ENCODE measurements at places on chromosomes 4 and X.

DNA sequence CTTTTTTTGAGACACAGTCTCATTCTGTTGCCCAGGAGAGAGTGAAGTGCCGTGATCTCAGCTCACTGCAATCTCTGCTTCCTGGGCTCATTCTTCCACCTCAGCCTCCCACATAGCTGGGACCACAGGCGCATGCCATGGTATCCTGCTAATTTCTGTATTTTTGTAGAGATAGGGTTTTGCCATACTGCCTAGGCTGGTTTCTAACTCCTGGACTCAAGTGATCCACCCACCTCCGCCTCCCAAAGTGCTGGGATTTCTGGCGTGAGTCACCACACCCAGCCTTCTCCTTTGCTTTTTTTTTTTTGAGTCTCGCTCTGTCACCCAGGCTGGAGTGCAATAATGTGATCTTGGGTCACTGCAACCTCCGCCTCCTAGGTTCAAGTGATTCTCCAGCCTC, 94.1 kb downstream of the PDS5A start:
- DNase-seq, result no peak

DNA sequence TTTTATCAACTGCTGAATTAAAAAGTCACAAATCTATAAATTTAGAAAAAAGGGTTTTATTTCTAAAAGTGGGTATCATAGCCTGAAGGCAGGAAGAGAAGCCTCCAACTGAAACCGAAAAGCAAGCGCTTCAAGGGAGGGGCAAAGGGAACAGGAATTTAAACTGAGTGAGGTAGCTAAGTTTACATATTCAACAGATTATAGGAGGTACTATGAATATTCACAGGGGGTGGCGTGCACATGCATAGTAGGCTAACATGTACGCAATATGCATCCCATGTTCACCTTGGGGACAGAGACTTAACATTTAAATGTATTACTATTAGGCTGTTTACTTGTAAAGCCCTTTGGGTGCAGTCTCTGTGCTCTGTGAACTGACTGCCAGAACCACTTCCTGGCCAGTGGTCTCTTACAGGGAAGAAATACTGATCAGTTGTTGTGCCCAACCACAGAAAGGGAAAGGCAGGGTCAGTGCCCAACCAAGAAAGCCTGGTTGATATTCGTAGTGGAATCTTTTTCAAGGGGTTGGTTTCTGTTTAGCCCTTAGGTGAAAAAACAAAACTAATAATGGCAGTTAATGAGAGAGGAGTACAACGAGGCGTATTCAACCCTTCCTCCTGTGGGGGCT, 168.7 kb upstream of the GALNTL6 start:
- DNase-seq, result no peak

- DNase-seq, result no peak
These were observed 574.6 kb downstream of the RAPGEF2 start for GRCh38 chr4:159677521-159677920.

DNA sequence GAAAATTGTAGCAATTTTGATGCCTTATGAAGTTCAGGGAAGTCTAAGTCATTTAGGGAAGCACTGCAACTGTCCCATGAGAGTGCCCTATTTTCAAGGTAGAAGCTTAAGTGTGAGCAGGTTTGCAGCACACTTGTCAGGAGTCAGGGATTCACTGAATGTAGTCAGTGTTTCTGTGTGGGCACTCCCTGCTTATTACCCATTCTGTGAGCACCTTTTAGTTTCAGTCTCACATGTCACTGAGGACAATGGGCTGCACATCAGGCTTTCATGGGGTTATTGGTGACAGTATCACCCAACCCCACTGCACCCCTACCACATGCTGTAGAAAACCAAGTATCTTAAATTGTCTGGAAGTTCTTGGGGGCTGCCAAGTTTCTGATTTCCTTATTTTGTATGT, 2.9 kb upstream of the CCNG2 start:
- DNase-seq, result no peak

DNA sequence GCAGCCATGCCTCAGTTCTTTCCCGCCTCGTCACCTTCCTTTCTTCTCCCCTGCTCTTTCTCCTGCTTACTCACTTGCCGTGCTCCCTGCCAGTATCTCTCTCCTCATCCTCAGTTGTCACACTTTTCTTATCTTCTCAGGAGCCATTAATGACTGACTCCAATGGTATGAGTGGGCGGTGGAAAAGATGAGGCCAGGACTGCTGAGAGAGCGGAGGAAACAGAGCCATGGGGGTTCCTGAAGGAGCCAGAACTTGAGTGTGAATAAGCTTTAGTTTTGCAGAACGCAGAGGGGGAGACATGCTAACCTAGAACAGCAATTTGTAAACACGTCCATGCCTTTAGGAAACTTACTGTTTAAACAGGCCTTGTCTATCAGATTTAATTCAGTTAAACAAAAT, 126.5 kb downstream of the CHIC2 start:
- DNase-seq, result peak; percentile 36

- no peak for DNase-seq
These were observed 3.7 kb downstream of the SMS start for GRCh38 chrX:21944136-21944615.

- no peak for DNase-seq
These were observed 43.3 kb upstream of the MAGEA8 start for GRCh38 chrX:149837639-149838038.

- DNase-seq, result no peak
These were observed 16.8 kb upstream of the ZCCHC13 start for GRCh38 chrX:74286950-74287740.

- DNase-seq, result no peak
These were observed 50.1 kb upstream of the ACSL4 start for GRCh38 chrX:109782994-109783700.

- no peak for DNase-seq
These were observed 73.7 kb downstream of the GABRA2 start for GRCh38 chr4:46316215-46316614.

GRCh38 chr4:166458756-166459155, 585.7 kb downstream of the TLL1 start:
- no peak for DNase-seq

GRCh38 chr4:38008571-38009021, 48.4 kb downstream of the PTTG2 start:
- no peak for DNase-seq

DNA sequence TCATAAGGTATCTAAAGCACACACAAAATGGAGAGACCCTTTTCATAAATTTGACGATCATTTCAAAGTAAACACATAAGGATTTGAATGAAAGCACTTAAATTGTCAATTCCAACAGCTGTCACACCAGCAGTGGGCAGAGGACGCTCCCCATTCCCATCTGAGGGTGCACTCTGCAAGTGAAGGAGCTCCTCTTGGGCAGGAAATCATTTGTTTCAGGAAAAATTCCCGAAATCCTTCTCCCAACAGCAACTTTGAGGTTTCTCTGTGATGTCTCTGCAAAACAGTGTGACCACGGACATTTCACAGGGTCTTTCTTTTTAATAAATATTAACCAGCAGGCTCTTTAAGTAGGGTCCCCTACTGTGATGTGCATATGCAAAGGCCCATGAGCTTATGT, 111.0 kb downstream of the EPHA5 start:
- no peak for DNase-seq

DNA sequence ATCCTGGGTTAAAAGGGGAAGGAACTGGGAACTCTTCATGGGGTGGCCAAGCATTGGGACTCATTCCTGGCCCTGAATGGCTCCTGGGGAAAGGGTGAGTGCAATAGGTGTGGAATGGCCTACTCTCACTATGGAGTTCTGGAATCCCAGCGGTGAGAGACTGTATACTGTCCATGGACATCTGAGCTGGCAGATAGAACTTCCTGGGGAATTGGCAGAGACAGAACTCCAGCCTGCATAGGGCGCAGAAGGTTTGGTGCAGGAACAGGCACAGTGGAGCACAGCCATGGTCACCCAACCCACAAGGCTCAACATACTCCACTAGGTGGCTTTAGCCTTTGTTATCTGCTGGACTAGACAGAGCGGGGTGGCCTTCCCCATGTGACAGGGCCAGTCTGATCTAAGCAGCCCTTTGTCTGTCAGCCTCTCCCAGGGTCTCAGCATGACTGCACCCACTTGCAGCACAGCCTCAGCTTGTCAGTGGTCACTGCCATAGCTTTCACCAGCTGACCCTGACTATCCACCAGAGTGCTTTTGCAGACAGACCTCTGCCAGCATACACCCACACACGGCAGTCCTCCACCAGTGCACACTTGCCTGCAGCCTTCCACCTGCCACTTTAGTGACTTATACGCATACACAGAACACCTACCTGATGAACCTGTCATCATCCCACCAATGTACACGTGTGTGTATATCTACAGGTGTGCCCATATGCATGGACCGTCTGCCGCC, 48.4 kb downstream of the TECRL start:
- no peak for DNase-seq

GRCh38 chrX:23993012-23993633, 33.9 kb downstream of the KLHL15 start:
- no peak for DNase-seq

DNA sequence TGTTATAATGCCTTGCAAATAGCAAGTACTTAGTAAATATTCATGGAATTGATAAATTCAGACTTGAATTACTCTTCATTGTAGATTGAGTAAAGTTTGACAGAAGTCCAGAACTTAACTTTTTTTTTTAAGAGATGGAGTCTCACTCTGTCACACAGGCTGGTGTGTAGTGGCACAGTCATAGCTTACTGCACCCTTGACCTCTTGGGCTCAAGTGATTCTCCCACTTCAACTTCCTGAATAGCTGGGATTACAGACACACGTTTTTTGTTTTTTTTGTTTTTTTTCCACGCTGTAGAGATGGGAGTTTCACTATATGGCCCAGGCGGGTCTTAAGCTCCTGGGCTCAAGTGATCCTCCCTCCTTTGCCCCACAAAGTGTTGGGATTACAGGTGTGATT, 32.1 kb downstream of the UBE2K start:
- no peak for DNase-seq

GRCh38 chr4:154254999-154255398, 236.6 kb downstream of the DCHS2 start:
- no peak for DNase-seq

- no peak for DNase-seq
These were observed 916.7 kb downstream of the TECRL start for GRCh38 chr4:63492515-63492914.

- no peak for DNase-seq
These were observed 359.2 kb downstream of the CCSER1 start for GRCh38 chr4:90486346-90486745.

DNA sequence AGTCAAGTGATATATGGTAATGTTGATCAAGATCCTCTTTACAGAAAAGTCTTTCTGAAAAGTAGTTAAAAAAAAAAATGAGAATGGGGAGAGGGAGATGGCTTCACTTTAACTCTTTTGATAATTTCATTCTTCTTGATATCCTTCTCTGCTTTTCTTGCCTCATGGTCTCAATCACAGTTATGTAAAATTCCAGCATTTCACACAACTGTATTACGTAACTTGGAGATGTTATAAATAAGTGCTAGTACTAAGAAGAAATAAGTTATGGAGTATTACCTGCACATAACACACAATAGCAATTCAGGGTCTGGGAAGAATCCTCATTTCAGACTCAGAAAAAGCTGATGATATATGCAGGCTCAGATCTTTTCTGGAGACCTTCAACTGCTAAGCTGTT, 22.0 kb downstream of the RUFY3 start:
- DNase-seq, result no peak

DNA sequence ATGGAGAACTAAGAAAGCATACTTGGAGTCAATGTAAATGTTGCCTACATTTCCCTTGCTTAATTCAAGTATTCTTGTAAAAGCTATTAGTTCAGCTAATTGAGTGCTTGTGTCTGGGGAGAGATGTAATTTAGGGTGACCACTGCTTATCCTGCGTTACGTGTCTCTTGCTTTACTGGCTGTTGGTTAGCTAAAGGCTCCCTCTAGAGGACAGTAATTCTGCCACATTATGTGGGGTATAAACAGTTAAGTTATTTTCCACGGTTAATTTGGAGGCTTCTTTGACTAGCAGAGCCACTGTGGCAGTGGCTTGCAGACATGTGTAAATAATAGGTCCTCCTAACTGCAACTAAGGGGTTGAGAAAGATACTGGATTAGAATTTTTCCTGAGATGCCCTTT, 25.3 kb upstream of the NAF1 start:
- DNase-seq, result no peak

DNA sequence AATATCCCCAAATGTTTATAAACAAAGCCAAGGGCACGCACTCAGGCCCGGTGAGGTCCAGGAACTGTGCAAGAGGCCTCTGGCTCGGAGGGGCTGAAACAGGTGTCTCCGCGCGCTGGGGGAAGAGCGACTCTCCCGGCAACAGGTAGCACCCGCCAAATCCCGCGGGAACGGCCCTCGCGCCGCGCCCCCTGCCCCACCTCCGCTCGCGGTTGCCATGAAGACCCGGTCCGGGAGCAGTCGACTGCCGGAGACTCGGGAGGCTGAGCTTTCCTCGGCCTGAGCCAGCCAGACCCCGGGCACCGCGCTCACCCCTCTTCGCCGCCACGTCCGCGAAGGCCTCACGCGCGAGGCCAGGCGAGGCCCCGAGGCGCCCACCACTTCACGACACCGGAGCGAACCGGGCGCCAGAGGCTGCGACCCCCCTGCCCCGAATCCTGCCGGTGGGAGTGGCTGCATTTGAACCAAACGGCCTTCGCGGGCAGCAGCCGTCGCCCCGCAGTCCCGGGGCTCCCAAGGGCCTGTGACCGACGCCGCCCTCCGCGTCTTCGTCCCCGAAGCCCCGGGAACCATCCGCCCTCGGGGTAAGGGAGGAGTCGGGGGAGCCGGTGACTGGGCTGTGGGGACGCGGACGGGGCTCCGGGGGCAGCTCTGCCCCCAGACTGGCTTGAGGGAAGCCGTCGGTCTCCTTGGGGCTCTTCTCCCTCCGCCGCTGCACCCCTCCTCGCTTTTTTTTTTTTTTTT, at the start of gene NSUN7:
NSUN7 (plus strand) TSS at position 239 of the 744 bp plus-strand sequence. CDS start 739 bp downstream, outside the sequence.
- DNase-seq, result no peak

DNA sequence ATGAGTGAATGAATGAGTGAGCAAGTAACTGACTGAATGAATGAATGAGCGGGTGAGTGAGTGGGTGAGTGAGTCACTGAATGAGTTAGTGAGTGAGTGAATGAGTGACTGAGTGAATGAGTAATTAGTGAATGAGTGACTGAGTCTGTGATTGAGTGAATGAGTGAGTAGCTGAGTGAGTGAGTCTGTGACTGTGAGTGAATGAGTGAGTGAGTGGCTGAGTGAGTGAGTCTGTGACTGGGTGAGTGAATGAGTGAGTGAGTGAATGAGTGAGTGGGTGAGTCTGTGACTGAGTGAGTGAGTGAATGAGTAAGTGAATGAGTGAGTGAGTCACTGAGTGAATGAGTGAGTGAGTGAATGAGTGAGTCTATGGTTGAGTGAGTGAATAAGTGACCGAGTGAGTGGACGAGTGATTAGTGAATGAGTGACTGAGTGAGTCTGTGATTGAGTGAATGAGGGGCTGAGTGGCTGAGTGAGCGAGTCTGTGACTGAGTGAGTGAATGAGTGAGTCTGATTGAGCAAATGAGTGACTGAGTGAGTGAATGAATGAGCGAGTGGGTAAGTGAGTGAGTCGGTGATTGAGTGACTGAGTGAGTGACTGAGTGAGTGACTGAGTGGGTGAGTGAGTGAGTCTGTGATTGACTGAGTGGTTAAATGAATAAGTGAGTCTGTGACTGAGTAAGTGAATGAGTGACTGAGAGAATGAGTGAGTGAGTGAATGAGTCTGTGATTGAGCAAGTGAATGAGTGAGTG, 223.0 kb upstream of the PSAPL1 start:
- no peak for DNase-seq

GRCh38 chrX:13888284-13888683, 71.4 kb upstream of the GPM6B start:
- DNase-seq, result no peak

- DNase-seq, result no peak
These were observed at the start of gene FRMPD4 for GRCh38 chrX:12138361-12139313. Gene FRMPD4 (plus strand): TSS chrX:12138473. CDS start chrX:12138972, 499 bp downstream.

GRCh38 chr4:36288731-36289426, 7.5 kb downstream of the DTHD1 start:
- DNase-seq, result no peak

All from omental fat pad (tissue), 4 donors.